ENCODE measurements at places on chromosomes 4 and X.
A peak's percentile ranks its signal among the peaks of the same experiment; 100 is the strongest.

GRCh38 chr4:187000281-187000680 is 276.6 kb upstream of the FAT1 start:
- DNase-seq, result no peak

- DNase-seq, result no peak
These were observed 151.5 kb downstream of the VEGFC start for GRCh38 chr4:176641237-176641636.

DNA sequence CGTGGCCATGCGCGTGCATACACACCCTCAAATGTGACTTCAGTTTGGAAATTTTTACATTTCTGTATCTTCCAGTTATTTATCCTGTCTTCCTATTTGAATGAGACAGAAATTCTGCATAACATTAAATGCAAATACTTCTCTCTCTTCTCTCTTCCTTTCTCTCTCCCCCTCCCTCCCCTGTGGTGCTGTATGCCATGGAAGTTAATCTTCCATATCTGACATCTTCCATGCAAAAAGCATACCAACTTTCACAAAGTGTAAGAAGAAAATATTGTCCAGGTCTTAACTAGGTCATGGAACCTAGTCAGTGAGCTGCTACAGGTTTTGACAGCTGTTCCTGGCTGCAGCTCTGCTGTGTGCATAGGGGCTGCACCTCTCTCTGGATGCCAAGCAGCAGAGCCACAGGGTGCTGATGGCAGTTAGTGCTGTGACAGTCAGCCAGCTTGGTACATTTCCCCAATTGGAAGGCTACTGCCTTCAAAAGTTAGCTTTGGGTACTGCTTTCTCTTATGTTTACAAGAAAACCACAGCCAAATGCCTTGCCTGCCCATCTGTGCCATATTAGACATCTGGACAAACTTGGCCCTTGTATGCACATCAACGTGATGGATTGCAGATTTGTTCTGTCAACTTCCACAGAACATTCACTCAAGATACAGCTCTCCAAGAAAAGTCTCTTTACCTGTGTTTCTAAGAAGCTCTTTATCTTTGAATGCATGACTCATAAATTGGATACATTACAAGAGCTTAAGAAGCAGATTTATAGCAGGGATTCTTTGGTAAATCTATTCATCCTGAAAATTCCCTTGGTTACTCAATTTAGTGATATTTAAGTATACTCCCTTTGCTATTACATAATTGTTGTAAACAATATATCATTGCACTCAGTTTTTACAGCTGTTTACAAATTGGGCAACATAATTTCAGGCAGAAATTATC is 623.8 kb downstream of the EPHA5 start:
- no peak for DNase-seq

- DNase-seq, result no peak
These were observed 29.2 kb downstream of the CLRN2 start for GRCh38 chr4:17544205-17544604.

DNA sequence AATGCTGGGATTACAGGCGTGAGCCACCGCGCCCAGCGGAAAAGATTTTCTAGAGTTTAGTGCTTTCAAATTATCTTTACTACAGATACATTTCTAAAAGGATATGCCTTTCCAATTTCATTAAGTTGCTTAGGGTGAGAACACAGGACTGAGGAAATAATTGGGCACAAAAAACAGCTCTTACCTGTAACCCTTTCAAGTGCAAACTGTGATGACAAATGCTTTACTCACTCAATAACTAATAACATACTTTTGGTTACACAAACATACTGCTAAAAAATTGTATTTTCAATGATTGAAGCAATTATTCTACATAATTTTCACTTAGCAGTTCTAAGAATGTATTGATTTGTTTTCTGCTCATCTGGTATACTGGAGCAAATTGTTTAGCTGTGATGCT is 40.2 kb downstream of the PALLD start:
- DNase-seq, result no peak

DNA sequence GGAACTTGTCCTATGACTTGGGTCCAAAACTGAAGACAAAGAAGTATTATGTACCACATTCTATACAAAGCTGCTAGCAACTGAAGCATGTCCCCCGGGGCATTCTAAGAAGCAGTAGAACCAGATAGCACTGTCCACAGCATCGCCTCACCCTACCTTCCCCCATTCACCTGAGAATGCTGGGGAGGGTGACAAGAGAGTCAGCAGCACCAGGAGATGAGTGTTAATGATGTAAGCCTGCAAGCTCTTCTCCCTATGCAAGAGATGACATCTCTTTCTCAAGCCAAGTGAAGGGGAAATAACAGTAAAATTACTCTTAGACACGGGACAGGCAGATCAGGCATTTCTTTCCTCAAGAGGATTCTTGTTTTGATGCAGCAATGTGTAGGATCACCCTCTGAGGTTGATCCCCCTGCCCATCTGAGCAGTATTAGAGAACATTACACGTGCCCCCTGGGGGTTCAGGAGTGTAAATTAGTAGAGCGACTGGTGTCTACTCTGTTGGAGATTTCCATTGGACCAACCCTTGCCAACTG is 13.9 kb upstream of the TLR1 start:
- no peak for DNase-seq

GRCh38 chr4:127165971-127166370 is 466.8 kb upstream of the INTU start:
- no peak for DNase-seq

GRCh38 chrX:150086371-150086770 is 148.1 kb upstream of the EOLA2 start:
- peak; percentile 5 for DNase-seq

- DNase-seq, result no peak
These were observed 201.9 kb upstream of the PPARGC1A start for GRCh38 chr4:24091639-24092233.

GRCh38 chrX:72042852-72043248 is 88.9 kb downstream of the RTL5 start:
- DNase-seq, result no peak

- DNase-seq, result peak; percentile 59
These were observed 2.1 kb upstream of the AVPR2 start for GRCh38 chrX:153902385-153902784.

DNA sequence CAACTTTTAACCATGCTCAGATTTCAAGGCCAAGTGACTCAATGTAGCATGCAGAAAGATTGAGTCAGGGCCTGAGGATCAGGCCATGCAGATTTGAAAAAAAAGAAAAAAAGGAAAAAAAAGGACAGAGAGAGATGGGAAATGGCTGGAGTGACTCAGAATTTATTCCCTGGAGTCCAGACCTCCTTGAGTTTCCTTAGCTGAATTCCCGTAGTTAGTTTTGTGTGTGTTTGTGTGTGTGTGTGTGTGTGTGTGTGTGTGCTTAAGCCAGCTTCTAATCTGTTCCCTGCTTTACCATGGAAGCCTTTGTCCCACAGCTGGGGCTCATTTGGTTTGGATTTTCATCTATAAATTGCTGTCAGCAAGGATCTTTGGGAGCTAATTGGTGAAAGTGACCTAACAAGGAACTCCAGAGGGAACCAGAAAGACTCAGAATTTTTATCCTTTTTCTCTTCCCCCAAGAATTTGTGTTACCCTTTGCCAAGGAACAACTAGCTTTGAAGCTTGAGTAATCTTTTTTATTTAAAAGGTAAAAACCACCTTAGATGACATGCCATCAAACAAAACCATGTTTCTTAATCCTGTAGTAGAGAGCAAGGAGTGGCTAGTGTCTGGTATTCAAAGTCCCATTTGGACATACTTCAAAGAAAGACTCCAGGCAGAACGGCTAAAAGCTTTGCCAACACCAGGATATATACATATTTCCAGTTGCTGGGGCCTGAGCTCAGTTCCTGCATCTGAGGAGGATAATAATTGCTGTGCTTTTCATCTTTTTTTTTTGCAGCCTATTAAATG is 109.0 kb upstream of the DDIT4L start:
- no peak for DNase-seq

GRCh38 chr4:52716364-52717151 is 34.7 kb downstream of the ERVMER34-1 start:
- no peak for DNase-seq

- no peak for DNase-seq
These were observed 3.0 kb upstream of the NXT2 start for GRCh38 chrX:109533631-109534030.

DNA sequence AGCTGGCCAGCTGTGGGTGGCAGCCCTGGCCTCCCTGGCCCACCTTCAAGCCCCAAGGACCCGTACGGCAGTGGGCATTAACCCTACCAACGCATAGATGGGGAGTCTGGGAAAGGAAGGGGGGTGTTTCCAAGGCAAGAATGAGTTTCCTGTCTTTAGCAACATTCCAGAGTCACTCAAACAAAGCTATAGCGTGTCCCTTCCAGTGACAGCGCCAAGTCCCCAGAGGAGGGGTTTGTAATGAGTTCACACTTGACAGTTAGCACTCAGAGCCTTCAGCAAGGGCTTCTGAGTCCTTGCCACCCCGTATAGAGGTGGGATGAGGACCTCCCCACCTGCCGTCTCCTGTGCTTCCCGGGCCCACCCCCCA is 1.8 kb downstream of the BGN start:
- DNase-seq, result no peak

- DNase-seq, result no peak
These were observed 172.7 kb downstream of the NHS start for GRCh38 chrX:17547658-17548057.

DNA sequence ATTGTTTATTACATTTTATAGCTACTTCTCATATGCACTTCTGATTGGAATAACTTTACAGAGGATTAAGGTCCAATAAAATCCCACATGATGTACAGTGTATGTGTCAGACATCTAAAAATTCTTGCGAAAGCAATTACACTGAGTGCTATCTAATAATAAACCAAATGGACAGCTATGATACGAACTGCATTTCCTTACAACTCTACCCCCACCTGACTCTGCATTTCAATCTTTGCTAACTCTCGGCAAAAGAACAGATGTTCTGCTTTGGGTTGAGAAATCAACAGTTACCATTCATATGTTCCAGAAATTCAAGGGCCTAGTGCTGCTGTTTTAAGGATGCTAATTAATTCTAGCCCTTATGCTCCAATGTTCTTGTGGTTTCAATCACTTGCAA is 287.9 kb upstream of the NOCT start:
- no peak for DNase-seq

GRCh38 chrX:123454712-123455431 is 270.8 kb downstream of the GRIA3 start:
- no peak for DNase-seq

GRCh38 chrX:389021-389441 is 2.3 kb upstream of the PPP2R3B start:
- DNase-seq, result no peak

DNA sequence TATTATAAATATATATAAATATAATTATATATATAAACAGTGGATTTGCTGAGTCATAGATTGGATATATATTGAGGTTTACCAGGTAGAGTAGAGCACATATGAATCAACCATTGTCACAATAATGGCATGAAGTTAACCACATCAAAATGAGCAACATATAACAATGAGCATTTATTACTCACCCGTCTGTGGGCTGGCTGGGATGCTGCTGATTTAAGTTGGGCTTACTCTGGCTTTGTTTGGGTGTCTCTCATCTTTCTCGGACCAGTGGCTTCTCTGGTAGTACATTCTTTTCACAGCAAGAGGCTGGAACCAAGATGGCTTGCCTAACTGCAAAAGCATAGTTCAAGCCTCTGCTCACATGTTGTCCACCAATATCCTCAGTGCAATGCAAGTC is 111.7 kb upstream of the TAPT1 start:
- DNase-seq, result no peak

DNA sequence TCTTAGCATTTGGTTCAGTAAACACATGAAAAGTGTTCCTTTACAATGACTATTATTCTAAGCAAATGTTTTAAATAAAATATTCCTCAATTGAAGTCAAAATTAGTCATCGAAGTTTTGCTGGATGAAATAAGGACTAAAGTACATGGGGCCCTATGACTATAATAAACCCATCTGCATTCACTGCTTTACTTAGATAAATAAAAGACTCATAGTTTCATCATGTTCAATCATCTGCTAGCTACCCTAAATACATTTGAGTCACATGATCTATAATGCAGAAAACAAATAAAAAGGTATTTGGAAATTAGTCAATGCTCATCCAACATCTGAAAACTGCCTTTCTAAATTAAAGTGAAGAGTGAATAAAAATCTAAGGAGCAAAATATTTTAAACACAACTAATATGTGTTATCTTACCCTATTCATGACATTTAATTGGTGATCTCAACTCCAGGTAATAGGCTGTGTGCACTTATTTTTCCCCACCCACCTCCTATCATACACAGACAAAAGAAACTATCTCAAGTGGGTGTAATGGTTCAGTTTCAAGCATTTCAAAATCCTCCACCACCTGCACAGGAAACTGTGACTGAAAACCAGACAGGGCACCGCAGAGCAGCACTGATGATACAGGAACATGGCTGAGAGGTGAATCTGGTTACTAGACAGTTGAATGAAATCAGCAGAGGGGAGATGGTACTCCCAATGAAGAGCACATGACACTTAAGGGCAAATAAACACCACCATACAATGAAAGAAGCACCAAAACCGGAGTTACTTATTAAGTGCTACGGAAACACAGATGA is 78.6 kb downstream of the CAMK2D start:
- no peak for DNase-seq

DNA sequence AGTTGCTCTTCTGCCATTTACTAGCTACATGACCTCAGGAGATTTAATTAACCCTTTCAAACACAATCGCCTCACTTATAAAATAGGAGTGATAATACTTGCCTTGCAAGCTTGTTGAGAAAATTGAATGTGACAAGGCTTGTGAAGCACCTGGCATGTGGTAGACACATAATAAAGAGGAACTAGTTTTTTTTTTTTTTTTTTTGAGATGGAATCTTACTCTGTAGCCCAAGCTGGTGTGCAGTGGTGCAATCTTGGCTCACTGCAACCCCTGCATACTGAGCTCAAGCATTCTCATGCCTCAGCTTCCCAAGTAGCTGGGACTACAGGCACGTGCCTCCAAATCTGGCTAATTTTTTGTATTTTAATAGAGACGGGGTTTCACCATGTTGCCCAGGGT is 73.7 kb upstream of the STIM2 start:
- DNase-seq, result no peak

GRCh38 chr4:84913176-84913575 is 53.3 kb downstream of the WDFY3 start:
- no peak for DNase-seq

- no peak for DNase-seq
These were observed 9.0 kb downstream of the NAT8L start for GRCh38 chr4:2068198-2068470.

- DNase-seq, result no peak
These were observed 14.3 kb downstream of the ANTXR2 start for GRCh38 chr4:80058740-80059139.

DNA sequence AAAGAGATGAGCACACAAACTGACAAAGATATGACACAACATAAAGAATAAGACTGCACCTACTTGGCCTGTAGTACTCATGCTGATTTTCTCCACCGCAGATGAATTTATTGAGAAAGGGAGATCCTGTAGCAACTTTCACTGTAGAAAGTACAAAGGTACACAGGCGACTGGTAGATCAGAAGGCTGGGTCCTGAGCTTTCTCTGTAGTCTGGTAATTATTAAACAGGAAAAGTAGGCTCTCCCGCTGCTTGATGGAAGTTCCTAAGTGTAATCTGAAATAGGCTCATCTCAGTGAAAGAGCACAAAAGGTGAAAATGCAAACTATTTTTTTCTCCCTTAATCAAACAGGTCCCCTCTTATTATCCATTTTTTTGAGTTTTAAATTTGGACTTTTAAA is at the start of gene ADH6:
Gene ADH6, minus strand, starts transcription at position 175 of the 400 bp plus-strand sequence. Its CDS starts 94 bp downstream, at position 81.
- DNase-seq, result no peak

GRCh38 chrX:17448188-17448587 is 73.2 kb downstream of the NHS start:
- no peak for DNase-seq

GRCh38 chrX:152904151-152905080 is 6.5 kb downstream of the ZNF185 start:
- peak; percentile 86 for DNase-seq
